ENCODE measurements at places on chromosomes 5 and 9.
A peak's percentile ranks its signal among the peaks of the same experiment; 100 is the strongest.

DNA sequence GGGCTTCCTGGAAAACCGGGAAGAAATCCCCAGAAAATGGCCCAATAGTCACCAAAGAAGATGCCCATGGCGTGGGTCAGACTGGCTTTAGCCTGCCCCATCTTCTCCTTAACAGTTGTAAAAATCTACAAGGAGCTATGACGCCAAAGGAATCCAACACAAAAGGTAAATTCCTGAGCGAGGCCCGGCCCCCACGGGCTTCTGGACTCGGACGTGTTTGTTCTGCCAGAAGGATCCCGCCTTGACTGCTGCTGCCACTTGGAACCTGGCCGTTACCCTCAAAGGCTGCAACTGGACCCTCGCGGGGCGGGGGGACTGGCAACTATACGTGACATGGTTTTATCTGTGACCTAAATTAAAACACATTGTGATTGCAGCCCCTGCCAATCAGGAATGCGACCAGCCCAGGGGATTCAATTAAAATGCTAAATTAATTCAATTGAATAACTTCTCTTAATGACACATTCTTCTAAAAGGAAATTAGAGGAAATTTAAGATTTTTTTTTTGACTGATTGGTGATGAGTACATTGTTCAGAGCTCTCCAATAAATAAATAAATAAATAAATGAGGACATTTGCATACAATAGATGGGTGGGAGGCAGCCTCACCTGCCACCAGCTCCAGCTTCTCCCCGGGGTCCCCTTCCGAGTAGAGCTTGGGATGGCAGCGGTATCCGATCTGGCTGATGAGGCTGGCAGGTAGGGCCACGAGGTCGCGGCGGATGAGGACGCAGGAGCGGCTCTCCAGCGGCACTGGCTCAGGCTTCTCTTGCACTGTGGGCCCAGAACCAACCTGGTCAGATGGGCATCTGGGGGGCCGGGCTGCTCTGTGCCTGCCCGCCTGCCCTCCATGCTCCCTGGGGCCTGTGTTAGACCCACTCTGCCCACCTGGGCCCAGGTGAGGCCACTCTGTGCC, 54.7 kb upstream of the UBAC1 start:
- H3K4me3 ChIP-seq, result no peak overlapping the region
- no peak overlapping the region for H3K27ac ChIP-seq
- no peaks in the 10 kb centered on the region for H3K27me3 ChIP-seq
- peaks cover 6% of the 10 kb centered on the region for H3K4me1 ChIP-seq
- peaks cover 7% of the 10 kb centered on the region for H3K36me3 ChIP-seq
- DNase-seq, result no peak

GRCh38 chr5:141326088-141326854, 4.0 kb upstream of the PCDHGA1 start:
- peak overlapping the region; percentile 43 for H3K4me3 ChIP-seq
- peak overlapping the region; percentile 13 for H3K27ac ChIP-seq
- no peaks in the 10 kb centered on the region for H3K4me1 ChIP-seq
- no peaks in the 10 kb centered on the region for H3K36me3 ChIP-seq

GRCh38 chr5:90434116-90434714, 24.7 kb upstream of the CETN3 start:
- H3K4me1 ChIP-seq, result no peaks in the 10 kb centered on the region
- H3K27ac ChIP-seq, result no peak overlapping the region
- no peak overlapping the region for H3K4me3 ChIP-seq
- H3K36me3 ChIP-seq, result no peaks in the 10 kb centered on the region
- H3K27me3 ChIP-seq, result peaks cover 5% of the 10 kb centered on the region

DNA sequence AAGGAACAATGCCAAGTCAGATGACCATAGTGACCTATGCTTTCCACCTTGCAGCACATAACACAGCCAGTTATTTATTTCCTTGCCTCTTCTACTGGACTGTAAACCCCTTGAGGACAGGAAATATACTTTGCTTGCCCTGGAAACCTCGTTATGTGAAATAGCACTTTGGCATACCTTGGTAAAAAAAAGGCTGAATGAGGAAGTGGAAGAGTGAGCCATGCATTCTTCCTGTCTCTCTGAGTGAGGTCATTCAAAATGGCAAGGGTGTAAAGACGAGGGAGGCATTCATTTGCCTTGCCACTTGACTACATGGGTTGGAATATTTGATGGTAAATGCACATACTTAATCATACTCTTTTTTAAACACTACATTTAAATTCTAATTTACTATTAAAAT, 42.8 kb upstream of the SVEP1 start:
- H3K4me1 ChIP-seq, result peaks cover 7% of the 10 kb centered on the region
- H3K36me3 ChIP-seq, result no peaks in the 10 kb centered on the region
- no peak overlapping the region for H3K4me3 ChIP-seq

GRCh38 chr5:98807806-98808205, 34.3 kb downstream of the RGMB start:
- no peaks in the 10 kb centered on the region for H3K4me1 ChIP-seq
- no peak overlapping the region for H3K4me3 ChIP-seq
- no peaks in the 10 kb centered on the region for H3K36me3 ChIP-seq
- H3K27ac ChIP-seq, result no peak overlapping the region
- no peaks in the 10 kb centered on the region for H3K27me3 ChIP-seq

DNA sequence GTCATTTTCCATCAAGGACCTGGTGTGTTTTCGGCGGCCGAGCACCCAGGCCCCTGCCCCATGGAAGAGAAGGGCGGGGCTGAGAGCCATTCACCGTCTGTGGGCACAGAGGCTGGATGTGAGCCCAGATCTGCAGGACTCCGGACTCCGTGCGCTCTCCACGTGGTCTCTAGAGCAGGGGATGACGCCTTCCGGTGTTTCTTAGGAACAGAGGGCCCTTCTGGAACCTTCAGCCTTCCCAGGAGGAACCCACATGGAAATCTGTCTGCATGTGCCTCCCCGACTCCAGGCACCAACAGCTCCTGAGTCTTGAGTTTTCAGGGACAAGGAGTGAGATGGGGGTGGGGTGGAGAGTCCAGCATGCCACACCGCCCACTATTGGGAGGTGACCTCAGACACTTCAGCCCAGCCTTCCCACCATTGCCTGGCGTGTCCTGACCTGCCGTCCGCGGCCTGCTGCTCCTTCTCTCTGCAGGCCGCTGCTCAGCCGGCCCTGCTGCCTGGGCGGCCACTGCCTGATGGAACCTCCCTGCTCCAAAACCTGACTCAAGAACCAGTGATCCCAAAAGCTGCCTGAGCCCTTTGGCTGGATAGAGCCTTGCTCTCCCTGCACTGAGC, 2.4 kb upstream of the RXRA start:
- H3K36me3 ChIP-seq, result no peaks in the 10 kb centered on the region
- peaks cover 10% of the 10 kb centered on the region for H3K4me1 ChIP-seq
- DNase-seq, result no peak
- H3K27ac ChIP-seq, result no peak overlapping the region
- H3K27me3 ChIP-seq, result no peaks in the 10 kb centered on the region

DNA sequence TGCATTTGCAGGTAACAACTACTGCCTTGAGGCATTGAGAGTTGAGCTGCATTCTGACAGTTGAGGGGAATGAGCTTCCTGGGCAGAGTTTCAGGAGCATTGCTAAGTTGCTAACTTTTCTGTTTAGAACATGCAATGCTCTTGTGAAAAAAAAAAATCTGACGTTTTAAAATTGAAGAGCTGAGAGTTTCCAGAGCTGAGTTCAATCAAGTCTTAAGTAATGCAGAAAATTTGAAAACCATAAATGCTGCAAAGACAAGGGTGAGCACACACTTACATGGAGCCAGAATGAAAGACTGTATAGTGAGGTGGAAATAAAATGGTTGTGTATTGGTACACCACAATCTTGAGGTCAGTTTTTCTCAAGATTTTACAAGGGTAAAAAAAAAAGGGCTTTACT, 166.0 kb downstream of the GABRB2 start:
- H3K36me3 ChIP-seq, result no peaks in the 10 kb centered on the region
- DNase-seq, result no peak
- no peaks in the 10 kb centered on the region for H3K4me1 ChIP-seq
- no peak overlapping the region for H3K27ac ChIP-seq
- no peak overlapping the region for H3K4me3 ChIP-seq

- no peak overlapping the region for H3K4me3 ChIP-seq
- DNase-seq, result peak; percentile 71
- H3K4me1 ChIP-seq, result no peaks in the 10 kb centered on the region
- H3K27ac ChIP-seq, result no peak overlapping the region
These were observed 273.6 kb upstream of the TAS2R1 start for GRCh38 chr5:9903801-9904200.

GRCh38 chr5:10661401-10661800, 97.5 kb downstream of the ANKRD33B start:
- H3K4me1 ChIP-seq, result no peaks in the 10 kb centered on the region
- DNase-seq, result no peak
- no peaks in the 10 kb centered on the region for H3K27me3 ChIP-seq
- H3K36me3 ChIP-seq, result no peaks in the 10 kb centered on the region
- no peak overlapping the region for H3K27ac ChIP-seq

DNA sequence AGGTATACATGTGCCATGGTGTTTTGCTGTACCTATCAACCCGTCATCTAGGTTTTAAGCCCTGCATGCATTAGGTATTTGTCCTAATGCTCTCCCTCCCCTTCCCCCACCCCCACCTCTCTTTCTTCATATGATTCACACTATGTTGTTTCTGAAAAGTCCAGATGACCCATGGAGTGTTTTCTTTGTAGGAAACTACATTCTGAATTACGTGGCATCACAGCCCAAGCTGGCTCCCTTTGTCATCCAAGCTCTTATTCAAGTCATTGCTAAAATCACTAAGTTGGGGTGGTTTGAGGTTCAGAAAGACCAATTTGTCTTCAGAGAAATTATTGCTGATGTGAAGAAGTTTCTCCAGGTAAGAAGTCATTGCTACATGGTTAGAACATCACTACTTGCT, 30.4 kb downstream of the RANBP17 start:
- no peaks in the 10 kb centered on the region for H3K27me3 ChIP-seq
- no peaks in the 10 kb centered on the region for H3K36me3 ChIP-seq
- H3K4me1 ChIP-seq, result no peaks in the 10 kb centered on the region
- H3K27ac ChIP-seq, result no peak overlapping the region
- DNase-seq, result peak; percentile 58
- no peak overlapping the region for H3K4me3 ChIP-seq

- no peaks in the 10 kb centered on the region for H3K4me1 ChIP-seq
- H3K4me3 ChIP-seq, result no peak overlapping the region
- no peak for DNase-seq
- H3K27ac ChIP-seq, result no peak overlapping the region
- H3K27me3 ChIP-seq, result no peaks in the 10 kb centered on the region
These were observed 12.3 kb downstream of the BOD1 start for GRCh38 chr5:173604141-173604540.

DNA sequence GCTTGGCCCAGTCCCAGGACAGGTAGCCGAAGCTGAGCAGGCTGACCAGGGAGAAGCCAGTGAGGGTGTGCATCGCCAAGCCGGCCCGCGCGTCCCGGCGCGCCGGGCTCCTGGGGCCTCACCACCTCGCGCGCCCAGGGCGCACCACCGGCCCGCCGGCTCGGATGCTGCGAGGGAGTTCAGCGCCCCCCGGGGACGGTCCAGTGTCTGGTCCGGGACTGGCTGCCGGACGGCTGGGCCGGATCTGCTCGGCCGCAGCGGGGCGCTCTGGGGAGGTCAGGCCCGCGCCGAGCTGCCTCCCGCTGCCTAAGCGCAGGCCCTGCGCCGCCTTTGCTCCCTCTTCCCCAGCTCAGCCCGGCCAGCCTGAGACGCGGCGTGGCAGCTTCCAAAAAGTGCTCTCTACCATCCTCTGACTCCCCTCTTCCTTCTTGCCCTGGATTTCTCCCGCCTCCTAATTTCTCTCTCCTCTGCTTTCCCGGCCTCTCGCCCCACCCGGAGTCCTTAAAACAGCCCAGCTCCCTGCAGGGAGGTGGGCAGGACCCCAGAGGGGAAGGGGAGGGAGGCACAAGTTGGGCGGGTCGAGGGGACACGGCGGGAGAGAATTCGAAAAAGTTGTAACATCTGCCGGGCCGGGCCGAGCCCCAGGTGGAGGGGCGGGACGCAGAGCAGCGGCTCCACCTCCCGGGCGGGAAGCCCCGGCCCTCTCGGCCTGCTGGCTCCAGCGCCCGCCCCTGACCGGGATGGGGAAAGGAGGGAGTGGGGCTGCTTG, at the start of gene ARSI:
ARSI (minus strand) TSS at position 605 of the 769 bp plus-strand sequence; CDS start at position 73, 532 bp downstream.
- no peaks in the 10 kb centered on the region for H3K36me3 ChIP-seq
- peak within 1 kb of the TSS; percentile 74 for H3K27ac ChIP-seq
- H3K4me3 ChIP-seq, result peak within 1 kb of the TSS; percentile 44
- peak; percentile 46 for DNase-seq
- peaks cover 42% of the 10 kb centered on the region for H3K4me1 ChIP-seq

DNA sequence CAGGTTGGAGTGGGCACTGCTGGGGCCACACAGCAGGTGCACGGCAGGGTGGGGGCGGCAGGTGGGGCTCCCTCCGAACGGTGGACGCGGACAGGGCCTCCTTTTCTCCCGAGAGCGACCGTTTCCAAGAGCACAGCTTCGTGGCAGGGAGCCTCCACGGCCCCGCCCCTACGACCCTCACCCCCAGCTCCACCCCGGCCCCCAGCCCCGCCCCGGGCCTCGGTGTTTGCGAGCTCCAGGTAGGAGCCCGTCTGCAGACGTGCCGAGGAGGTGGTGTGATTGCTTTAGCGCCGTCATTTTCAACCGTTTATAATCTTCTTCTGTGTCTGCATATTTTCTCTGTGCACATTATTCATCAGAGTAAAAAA, 8.8 kb downstream of the GRIN1 start:
- DNase-seq, result no peak
- H3K27me3 ChIP-seq, result no peaks in the 10 kb centered on the region
- no peaks in the 10 kb centered on the region for H3K36me3 ChIP-seq

DNA sequence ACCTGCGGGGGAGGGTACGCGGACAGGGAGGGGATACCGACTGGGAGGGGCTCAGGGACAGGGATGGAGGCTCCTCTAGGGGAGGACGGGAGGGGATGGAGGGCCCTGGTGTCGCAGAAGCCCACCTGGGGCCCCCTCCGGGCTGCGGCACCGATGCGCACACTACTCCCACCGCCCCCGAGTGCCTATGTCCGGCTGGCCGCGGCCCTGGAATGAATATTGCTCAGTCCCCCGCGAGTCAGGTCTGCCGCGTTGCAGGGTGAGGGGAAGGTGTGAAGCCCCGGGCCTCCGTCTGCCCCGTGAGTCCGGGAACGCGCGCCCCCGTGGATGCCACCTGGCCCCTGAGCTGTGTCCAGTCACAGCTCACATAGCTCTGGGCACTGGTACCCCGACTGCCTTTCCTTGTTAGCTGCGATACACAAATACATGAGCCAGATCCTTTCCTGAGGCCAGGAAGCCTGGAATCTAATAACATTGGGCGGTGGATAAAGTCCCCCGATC, 44.5 kb upstream of the PRSS3 start:
- H3K36me3 ChIP-seq, result no peaks in the 10 kb centered on the region
- no peaks in the 10 kb centered on the region for H3K4me1 ChIP-seq
- DNase-seq, result no peak
- H3K27me3 ChIP-seq, result peaks cover 3% of the 10 kb centered on the region

DNA sequence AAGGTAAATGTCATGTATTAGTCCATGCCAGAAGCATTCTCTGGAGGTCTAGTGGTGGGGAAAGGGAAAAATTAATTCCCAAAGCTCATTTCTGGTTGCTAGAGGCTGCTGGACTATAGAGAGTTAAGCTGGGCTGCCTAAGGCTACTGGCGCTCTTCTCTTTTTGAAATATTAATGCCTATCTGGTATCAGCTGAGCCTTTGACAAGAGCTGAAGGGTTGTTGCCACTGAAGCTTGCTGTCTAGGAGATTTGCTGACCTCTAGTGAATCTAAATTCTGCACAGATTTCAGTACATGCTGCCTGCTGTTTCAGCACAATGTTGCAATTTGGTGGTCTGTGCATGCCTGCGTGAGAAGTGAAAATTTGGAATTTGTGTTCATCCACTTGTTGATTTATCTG, 29.1 kb upstream of the PLCXD3 start:
- no peak overlapping the region for H3K4me3 ChIP-seq
- H3K36me3 ChIP-seq, result no peaks in the 10 kb centered on the region
- no peaks in the 10 kb centered on the region for H3K27me3 ChIP-seq
- no peak for DNase-seq
- H3K4me1 ChIP-seq, result no peaks in the 10 kb centered on the region

GRCh38 chr9:72485821-72486593, 35.4 kb upstream of the TMC1 start:
- H3K27ac ChIP-seq, result no peak overlapping the region
- no peaks in the 10 kb centered on the region for H3K27me3 ChIP-seq

Measured in fibroblast of lung (primary cell).